ENCODE measurements at places on chromosomes 7 and 10.

GRCh38 chr10:117596706-117597105 is 54.2 kb downstream of the EMX2 start:
- no peak for DNase-seq

GRCh38 chr10:6379015-6379776 is 176.5 kb downstream of the PFKFB3 start:
- DNase-seq = no peak

DNA sequence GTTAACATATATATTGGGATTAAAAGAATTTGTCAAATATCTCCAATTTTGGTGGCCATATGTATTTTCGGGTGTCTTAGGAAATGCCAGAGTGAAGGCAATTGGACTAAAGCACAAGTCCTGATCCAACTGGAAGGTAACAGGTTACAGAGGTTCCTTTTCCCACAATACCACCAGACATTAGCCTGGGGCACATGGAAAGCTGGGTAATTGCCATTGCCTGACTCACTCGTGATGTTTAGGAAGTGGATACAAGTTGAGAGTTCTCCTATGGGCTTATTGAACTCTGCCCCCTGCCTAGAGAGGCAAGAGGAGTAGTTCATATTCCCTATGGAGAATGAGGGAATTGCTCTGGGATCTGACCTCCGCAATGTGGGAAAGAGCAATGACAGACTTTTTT is 5.7 kb downstream of the DNAH11 start:
- DNase-seq = no peak

DNA sequence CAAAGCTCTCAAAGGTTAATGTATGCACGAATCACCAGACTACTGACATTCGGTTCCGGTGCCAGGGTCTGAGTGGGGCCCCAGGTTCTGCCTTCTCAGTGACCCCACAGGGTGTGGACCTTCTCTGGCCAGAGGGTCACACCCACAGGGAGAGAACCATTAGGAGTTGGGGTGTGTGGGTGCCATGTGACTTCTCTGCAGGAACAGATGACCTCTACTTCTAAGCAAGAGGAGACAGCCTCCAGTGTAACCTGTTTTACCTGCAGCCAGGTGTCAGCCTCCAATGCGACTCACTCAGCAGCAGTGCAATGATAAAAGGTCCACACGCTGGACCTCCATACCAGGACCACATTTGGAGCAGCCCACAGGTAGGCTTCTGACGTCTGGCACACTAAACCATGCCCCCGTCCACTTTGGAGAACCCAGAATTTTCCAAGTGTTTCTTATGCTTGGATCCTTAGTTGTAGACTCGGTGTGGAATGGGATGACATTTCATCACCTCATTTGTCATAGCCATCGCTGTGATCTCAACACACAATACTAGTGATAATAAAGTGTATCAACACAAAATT is 16.2 kb upstream of the INSIG1 start:
- no peak for DNase-seq

DNA sequence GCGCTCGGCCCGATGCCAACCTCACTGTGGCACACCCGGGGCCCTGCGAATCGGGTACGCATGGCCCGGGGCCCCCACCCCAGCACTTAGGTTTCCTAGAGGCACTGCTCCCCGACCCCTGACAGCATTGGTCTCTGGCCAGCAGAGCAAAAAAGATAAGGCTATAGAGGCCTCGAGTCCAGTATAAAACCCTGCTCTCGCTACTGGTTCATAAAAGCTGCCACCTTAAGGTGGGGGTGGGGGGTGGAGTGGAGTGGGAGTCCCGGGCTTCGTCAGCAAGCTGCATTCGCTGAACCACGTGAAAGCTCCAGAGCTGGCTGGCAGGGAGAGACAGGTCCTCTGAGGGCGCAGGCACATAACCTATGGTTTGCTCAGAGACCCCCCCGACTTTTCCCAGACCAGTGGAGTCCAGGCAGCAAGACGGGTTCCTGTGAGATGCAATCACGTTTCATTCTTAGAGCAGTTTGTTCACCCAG is 1.3 kb downstream of the KAZALD1 start:
- DNase-seq = no peak

GRCh38 chr10:44237364-44238049 is 147.4 kb downstream of the CXCL12 start:
- DNase-seq = no peak

- no peak for DNase-seq
Measured at GRCh38 chr10:107701943-107702342, 537.4 kb upstream of the SORCS1 start.
